ENCODE measurements at places on chromosomes 1 and 21.

DNA sequence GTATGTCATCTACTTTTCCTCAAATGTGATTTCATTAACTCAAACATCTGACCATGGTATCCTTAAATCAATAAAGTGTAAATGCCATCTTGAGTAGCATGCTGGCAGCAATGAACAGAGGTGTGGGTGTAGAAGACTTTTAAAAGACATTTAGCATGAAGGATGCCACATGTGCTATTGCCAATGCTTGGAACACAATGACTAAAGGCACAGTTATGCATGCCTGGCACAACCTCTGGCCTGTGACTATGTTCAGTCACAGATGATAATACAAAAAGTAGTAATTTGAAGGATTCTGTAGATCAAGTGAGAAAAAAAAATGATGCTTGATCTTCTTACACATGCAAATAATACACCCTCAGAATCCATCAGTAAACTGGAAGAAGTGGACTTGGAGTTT is 938.9 kb upstream of the ADGRL4 start:
- no peak for DNase-seq

DNA sequence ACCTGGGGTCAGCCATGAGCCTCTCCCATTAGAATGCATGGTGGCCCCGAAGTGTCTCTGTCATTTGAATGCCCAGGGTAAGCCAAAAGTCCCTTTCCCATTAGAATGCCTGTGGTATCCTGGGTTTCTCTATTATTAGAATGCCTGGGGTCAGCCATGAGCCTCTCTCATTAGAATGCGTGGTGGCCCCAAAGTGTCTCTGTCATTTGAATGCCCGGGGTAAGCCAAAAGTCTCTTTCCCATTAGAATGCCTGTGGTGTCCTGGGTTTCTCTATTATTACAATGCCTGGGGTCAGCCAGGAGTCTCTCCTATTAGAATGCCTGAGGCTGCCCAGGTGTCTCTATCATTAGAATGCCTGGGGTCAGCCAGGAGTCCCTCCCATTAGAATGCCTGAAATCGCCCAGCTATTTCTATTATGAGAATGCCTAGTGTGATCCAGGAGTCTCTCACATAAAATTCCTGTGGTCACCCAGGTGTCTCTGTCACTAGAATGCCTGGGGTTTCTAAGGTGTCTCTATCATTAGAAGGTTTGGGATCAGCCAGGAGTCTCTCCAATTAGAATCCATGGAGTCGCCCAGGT is 65.5 kb downstream of the RNF187 start:
- no peak for DNase-seq

- DNase-seq: no peak
Observed at GRCh38 chr1:81998165-81998564, 197.4 kb downstream of the ADGRL2 start.

GRCh38 chr1:191831572-191831971 is 326.7 kb upstream of the RGS18 start:
- DNase-seq: no peak

- DNase-seq: no peak
Observed at GRCh38 chr21:21415741-21416140, 417.5 kb downstream of the NCAM2 start.

DNA sequence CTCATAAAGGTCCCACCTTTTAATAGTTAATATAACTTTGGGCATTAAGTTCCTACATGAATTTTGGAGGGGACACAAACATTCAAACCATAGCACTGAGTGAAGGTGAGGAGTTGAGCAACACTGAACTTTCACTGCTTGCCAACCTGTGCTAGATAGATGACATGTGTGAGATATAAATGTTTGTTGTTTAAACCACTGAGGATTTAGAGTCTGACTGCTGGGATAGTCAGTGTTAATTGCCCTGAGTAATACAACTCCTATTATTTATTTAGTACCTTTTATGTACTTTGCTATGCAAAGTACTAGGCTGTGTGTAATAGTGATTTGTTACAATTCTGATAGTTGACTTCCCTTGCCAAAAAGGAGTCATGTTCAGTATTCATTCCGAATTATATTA is 32.4 kb upstream of the SLC16A1 start:
- no peak for DNase-seq

Data from HFFc6 (cell line).